ENCODE measurements at places on chromosomes 4 and X.

DNA sequence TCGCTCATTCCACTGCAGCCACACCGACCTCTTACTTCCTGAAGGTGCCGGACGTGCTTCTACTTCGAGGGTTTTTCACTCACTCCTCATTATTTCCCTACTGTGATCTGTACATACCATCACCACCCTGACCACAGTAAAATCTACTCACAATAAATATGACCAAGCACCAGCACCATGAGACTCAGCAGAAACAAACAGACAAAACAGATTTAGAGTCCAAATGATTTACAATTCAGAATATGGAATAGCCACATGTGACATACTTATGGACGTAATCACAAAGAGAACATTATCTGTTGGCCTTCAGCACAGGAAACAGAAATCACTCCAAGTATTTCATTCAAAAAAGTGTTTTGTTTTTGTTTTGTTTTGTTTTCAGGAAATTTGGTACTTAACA, 16.1 kb upstream of the KLB start:
- no peak for DNase-seq

GRCh38 chrX:133215747-133216146, 2.4 kb downstream of the TFDP3 start:
- DNase-seq: no peak

DNA sequence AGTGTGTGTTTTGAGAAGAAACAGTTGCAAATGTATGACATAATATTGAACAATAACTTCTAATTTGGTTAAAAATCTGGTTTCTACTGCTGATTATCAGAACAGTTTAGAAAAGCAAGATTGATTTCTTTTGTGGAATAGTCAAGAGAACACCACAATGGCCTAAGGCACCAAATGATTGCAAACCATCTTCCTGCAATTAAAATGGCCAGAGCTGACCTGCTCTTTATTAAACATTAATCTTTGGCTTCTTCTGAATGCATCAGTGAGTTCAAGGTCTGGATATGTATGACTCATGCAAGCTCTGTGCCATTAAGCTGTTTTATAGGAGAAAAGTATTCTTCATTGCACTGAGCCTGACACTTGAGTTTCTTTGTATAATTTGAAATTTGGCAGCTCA, 107.8 kb upstream of the PDHA2 start:
- DNase-seq: no peak

GRCh38 chr4:88756149-88756548, 58.5 kb upstream of the NAP1L5 start:
- DNase-seq: no peak

DNA sequence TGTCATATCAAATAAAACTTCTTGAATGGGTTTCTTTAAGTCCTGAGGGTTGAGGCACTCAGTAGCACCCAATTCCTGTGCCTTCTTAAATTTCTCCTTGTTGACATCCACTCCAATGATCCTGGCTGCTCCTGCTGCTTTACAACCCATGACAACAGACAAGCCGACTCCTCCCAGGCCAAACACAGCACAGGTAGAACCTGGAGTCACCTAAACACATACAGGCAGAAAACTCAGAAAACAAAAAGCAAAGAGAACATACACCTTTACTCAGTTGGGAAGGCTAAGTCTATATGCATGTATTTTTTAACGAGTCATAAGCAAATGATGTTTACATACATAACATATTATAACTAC, 10.3 kb downstream of the ADH6 start:
- DNase-seq: no peak

- DNase-seq: no peak
Measured at GRCh38 chrX:13142891-13143290, 98.5 kb upstream of the FAM9C start.

DNA sequence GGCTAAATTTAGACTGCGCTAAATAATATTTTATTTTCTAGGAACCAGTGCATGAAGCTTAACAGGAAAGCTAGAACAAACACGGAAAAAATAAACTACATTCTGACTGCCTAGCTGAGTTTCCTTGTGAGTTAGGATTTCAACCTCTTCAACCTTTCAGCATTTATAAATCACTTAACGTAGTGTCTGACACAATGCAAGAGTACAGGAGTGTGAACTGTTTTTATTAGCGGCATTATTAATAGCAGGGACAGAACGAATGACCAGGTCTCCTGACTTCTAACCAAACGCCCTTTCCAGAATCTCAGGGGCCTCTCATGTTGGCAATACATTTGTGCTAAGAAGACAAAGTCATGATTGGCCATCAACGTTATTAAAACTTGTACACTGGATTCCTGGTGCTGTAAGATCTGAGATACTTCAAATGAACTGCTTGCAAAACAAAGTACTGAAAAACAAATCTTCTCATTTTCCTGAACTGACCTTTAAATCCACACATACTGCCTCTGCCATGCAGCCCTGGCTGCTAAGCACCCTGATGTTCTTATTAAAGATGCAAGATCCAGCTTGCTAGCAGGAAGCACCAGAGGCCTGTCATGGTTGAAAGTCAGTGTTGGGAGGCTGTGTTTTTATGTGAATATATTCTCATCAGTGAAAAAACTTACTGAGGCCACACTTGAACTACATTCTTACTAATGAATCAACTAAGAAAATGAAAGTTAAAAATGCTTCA, 380.4 kb upstream of the CPEB2 start:
- DNase-seq: no peak

DNA sequence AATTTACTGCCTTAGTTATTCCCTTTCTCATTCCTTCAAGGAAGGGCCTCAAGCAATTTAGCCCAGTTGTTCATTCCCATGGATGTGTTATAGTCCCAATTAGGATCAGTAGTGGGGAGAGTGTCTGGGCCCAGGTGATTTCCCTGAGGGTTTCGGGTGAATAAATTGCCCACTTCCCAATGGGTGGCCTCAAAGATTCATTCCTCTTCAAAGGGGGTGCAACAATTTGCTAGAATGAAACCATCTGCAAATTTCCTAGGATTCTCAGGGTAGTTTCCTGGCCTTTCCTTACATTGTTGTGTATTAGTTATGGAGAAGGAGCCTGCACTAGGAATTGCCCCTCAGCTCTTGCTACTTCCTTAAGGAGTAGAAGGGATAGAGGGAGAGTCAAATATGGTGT, 6.3 kb upstream of the AREG start:
- no peak for DNase-seq

DNA sequence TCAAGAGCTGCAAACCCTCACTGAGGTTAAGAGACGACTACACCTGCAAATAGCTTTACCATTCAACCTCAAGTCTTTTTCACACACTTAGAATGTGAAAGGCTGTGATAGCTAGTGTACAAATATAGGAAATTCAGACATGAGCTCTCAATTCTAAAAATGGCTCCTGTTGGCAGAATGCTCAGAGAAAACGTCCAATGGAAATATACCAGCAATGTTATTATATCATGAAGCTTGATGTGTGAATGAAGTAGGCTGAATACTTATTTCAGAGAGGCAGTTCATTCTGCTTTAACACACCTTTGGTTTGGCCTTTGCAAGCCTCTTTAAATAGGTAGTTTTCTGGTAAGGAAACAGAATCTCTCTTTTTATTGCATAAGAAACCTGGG, 227.6 kb downstream of the ADAMTS3 start:
- DNase-seq: no peak

GRCh38 chr4:76993787-76994641, 44.5 kb downstream of the SEPTIN11 start:
- no peak for DNase-seq

DNA sequence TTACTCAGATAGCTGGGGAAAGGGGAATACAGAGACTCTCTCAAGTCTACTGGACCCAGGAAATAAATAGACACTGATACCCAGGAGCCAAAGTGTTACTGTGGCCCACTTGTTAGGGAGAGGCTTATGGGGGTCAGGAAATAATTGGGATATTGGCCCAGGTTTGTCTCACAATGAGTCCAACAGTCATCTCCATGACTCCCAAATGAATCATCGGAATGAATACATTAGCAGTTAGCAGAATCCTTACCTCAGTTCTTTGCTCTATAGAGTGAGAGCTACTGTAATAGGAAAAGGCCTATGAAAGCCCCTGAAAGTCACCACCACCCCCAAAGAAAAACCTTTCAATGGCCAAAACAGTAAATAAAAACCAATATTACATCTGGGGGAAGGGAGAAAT, 42.4 kb upstream of the ARHGEF6 start:
- no peak for DNase-seq

- no peak for DNase-seq
Measured at GRCh38 chr4:137124278-137124932, 407.9 kb downstream of the PCDH18 start.

DNA sequence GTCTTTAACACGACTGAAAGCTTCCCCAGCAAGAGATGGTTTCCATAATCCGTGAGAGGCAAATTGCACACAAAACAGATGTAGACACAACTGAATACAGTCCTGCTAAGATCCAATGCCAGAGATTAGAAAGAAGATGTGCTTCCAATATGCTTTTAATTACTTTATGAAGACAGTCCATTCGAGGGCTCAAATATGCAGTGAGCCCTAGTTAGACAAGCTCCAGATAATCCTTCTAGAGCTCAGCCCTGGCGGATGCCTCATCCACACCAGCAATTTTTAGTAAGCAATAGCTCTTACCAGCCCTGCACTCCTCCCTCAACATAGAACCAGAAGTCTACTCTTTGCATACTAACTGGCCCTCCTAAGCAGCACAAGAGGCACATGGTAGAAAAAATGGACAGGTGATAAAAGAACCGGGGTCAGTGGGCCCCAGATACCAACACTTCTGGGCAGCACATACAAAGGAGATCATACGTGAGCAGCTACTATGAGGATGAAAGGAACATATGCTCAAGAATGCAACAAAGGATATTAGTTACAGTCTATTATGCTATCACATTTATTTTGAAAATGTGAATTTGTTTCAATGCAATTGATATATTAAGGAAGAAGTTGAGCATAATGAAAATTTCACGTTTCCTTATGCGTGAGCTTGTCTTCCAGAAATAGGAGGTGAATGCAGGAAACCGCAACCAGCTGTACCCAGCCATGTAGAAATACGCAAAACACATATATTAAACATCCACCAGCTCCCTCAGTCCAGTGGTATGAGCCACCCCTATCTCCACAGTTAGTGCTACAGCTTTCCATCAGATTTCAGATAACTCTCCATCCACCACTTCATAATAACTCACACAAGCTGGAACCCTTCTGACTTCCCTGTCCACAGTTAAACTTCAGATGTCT, 34.3 kb downstream of the GPC4 start:
- DNase-seq: no peak

DNA sequence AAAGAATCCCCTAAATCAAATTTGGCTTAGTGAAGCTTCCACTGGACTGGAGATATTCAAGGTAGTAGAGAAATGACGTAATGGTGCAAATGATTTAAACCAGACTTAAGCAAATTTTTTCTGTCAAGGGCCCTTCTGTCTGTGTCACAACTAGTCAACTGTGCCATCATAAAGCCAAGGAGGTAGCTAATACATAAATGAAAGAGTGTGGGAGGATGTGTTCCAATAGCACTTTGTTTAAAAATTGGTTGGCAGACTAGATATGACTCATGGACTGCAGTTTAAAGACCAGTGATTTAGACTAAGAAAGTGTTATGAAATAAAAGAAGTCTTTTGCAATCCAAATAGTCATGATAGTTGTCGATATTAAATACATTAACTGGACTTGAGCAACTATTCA, 24.3 kb upstream of the TEX13C start:
- DNase-seq: no peak

GRCh38 chrX:26019386-26019785, 118.8 kb upstream of the MAGEB18 start:
- DNase-seq: no peak

DNA sequence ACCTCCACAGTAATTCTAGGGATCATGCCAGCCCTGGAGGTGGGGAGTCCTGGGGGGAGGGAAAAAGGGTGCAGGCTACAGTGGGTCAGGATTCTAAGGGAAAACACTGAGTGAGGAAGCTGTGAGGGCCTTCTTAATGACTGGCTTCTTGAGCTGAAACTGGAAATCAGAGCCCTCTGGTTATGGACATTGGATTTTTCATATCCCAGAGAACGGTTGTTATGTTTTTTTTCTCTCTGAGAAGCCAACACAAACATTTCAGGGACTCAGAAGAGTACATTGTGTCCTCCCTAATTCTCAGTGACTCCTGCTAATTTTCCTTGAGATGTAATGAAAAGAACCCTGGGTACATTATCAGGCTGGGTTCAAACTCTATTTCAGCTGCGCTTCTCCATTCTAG, 162.4 kb upstream of the PRDX4 start:
- no peak for DNase-seq

- DNase-seq: no peak
Measured at GRCh38 chr4:182929296-182929695, 12.1 kb upstream of the DCTD start.

GRCh38 chrX:154028502-154029184, 8.9 kb upstream of the IRAK1 start:
- no peak for DNase-seq

DNA sequence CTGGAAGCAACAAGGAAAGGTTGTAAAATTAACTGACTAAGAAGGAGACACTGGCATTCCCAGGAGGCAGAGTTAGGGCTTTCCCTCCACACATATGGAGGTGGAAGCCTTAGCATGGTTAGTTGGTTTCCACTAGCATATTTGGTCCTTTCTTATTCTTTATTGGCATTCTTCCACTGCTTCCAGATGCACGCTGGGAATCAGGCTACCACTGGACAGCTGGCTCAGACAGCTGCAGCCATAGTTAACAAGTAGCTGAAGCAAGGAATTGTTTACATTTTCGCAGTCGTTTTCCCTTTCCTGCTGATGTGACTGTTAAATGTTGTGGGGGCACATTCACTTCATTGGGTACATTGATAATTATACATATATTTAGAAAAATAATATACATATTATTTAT, 169.2 kb downstream of the GRIA2 start:
- no peak for DNase-seq

- DNase-seq: no peak
Measured at GRCh38 chr4:111960241-111960667, 185.0 kb upstream of the FAM241A start.

DNA sequence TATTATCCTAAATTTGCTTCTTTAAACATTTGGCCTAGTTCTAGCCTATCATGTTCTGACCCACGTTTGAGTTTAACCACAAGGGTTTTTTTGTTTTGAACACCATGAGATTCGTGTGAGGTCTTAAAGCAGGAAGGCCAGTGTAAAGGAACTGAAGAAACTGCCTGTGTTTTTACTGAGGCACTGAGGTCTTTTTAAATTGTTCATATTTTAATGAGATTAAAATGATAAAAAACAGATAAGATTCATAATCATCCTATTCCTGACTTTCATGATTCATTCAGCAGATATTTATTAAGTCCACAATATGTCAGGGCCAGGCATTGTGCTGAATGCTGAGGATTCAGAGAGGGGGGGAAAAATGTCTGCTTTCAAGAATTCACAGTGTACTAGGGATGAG, 3.2 kb downstream of the RPS6KA3 start:
- DNase-seq: no peak
